ENCODE measurements at places on chromosomes 12 and 14.

- DNase-seq, result no peak
Observed at GRCh38 chr12:125148316-125148715, 83.1 kb downstream of the AACS start.

DNA sequence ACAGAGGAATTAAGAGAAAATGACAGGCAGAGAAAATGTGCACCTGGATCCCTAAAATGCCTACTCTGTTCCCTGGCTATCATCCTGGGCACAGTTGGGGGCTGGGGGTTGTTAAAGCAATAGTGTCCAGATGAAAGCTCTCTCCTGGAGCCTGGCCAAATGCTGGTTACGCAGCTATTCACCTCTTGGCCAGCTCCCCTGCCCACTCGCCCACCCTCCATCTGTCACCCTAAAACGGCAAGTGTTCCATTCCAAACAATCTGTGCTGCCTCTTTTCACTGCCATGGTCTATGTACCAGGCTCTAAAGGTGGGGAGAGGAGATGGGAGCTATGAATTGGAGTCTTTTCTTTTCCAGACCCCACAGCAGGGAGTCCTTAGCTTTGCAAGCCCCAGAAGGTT is 24.7 kb upstream of the NPFF start:
- no peak for DNase-seq

GRCh38 chr14:102248121-102248520 is 56.8 kb downstream of the MOK start:
- no peak for DNase-seq

DNA sequence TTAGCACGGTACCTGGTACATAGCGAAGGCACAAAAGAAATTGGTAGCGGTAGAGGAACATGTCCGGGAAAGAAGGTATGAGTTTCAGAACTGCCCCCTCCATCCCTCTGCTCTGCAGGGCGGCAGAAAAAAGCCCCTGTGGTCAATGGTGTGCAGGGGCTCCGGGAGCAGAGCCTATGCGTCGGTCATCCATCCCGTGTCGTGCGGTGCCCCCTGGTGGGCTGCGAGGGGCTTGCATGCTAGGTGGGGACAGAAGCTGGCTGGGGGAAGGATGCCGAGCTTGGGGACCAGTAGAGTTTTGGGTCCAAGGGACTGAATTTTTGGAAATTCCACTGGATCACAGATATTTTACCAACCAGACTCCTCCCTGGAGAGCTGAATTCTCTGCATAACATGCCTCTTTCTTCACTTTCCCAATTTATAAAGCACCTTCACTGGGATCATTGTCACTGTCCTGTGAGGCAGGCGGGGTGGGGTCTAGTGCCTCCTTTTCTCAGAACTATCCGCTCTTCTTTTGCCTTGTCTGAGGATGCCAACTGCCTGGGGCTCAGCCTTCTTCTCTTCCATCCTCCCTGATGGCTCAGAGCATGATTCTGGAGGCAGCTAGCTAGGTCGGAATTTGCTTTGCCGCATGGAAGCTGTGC is 148.7 kb downstream of the SMOC1 start:
- peak; percentile 64 for DNase-seq

- no peak for DNase-seq
Observed at GRCh38 chr12:54719691-54720090, 71.5 kb upstream of the DCD start.

GRCh38 chr12:75724928-75725312 is 213.5 kb upstream of the KRR1 start:
- DNase-seq, result peak; percentile 51

DNA sequence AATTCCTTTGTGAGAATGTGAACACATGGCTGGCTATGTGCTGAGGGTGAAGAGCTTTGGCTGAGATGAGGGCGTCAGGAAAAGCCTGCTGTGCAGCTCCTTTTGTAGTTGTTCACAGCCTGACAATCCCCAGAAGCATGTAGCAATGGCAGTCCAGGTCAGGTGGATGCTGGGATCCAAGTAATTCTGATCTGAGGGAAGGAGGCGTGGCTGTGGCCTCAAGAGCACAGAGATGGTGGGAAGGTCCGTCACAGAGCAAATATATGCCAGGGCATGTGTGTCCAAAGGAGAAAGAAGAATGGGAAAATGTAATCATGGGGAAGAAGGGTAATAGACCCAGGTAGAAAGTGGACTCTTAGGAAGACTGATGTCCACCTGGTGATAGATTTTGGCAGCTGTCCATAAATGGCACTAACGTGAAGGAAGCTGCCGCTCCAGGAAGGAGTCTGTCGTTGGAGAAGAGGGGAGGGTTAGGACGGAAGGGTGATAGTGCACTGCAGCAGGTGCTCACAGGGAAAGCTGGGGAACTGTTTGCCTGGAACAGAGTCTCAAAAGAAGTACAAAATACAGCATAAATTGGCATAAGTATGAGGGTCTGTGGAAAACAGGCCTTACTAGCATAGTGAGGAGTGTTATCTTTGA is 13.8 kb downstream of the MGST1 start:
- no peak for DNase-seq

- DNase-seq, result no peak
Observed at GRCh38 chr14:91330856-91331255, 86.4 kb upstream of the GPR68 start.

- DNase-seq, result no peak
Observed at GRCh38 chr12:51187370-51187987, 14.5 kb upstream of the TFCP2 start.

DNA sequence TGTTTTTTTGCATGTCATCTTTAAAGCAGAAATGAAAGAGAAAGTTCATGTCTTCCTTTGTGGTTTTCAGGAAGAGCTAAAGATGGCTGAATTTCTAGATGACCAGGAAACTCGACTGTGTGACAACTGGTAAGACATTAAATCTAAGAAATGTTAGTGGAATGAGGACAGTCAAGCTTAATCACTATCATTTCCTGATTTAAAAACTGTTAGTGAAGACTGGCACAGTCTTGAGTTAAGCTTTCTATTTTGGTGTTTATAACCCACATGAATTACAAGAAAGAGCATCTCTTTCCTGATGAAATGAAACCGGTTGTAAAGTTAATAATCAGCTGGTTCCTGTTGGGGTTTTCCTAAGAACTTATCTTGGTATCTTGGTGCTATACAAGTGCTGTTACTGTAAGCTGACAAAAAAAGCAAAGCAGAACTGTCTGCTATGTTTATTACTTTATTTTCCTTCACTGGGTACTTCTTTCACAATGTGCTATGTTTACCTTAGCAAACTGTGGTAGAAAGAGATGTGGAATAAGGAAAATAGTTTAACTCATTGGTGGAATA is 5.2 kb downstream of the TRAFD1 start:
- no peak for DNase-seq

- DNase-seq, result no peak
Observed at GRCh38 chr14:56760164-56760914, 49.9 kb downstream of the OTX2 start.

DNA sequence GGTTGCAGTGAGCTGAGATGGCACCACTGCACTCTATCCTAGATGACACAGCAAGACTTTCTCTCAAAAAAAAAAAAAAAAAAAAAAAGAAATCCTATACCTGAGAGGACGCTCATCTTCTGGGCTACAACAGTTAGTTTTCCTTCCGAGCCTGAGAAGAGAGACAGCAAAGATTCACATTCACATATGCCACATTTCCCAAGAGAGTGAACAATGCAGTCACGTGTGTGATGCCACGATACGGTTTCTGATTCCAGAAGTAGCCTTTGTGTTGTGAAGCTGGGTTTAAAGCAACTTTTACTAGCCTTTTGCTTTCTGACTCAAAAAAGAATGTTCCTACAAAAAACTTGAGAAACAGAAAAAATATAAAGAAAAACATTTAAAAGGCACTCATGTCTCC is 19.5 kb downstream of the GCN1 start:
- DNase-seq, result no peak

- DNase-seq, result no peak
Observed at GRCh38 chr14:91282954-91283645, 38.6 kb upstream of the GPR68 start.

DNA sequence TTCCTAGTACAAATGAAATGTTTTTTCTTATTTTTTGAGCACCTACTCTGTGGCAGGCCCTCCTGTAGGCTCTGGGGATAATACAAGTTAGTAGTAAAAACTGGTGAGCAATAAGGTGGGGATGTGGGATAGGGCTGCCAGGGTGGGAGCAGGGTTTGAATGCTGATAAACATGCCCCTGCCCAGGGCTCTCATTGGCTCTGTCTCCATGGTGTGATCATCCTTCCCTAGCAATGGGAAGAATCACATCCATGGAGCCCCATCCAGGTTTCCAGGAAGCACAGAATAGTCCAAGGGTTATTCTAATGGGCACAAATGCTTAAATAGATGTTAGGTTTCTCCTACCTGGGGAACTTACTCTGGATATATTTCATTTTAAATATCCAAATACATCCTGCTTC is 45.5 kb downstream of the GIT2 start:
- DNase-seq, result no peak

- peak; percentile 48 for DNase-seq
Observed at GRCh38 chr12:100141998-100142850, 450 bp downstream of the BLTP3B start.

GRCh38 chr12:62919838-62920237 is 15.1 kb downstream of the PPM1H start:
- DNase-seq, result no peak

DNA sequence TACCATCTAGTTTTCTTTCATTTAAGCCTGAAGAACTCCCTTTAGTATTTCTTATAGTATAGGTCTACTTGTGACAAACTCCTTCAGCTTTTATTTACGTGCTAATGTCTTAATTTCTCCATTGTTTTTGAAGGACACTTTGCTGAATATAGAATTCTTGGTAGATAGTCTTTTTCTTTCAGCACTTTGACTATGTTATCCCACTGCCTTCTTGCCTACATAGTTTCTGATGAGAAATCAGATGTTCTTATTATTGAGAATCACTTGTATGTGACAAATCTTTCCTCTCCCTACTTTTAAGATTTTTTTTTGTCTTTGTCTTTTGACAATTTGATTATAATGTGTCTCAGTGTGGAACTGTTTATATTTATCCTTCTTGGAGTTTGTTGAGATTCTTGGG is 5.1 kb upstream of the MIS18BP1 start:
- DNase-seq, result no peak

GRCh38 chr14:105456736-105457617 is 17.6 kb upstream of the CRIP2 start:
- DNase-seq, result no peak

GRCh38 chr14:83905157-83905556 is 1624.8 kb upstream of the FLRT2 start:
- DNase-seq, result no peak

DNA sequence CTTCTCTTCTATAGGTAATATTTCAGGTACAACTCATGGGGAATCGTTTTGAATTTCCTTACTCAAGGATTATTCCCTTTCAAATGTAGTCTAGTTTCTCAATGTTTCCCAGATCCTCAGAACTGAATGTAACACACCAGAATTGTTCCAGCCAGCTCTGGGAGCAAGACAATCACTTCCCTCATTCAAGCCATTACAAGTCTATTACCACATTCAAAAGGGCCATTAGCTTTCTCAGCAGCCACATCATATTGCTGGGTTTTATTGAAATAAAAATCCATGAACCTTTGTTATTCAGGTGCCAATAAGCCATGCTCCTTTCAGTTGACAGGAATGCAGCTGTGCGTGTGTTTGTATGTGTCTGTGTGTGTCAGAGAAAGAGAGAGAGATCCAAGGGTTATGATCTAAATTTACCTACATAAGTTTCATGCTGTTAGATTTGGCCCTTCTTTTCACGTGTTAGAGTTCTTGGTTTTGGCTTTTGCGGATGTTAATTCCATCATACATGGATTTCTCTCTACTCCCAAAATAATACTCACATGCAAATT is 357.7 kb downstream of the BCAT1 start:
- no peak for DNase-seq

DNA sequence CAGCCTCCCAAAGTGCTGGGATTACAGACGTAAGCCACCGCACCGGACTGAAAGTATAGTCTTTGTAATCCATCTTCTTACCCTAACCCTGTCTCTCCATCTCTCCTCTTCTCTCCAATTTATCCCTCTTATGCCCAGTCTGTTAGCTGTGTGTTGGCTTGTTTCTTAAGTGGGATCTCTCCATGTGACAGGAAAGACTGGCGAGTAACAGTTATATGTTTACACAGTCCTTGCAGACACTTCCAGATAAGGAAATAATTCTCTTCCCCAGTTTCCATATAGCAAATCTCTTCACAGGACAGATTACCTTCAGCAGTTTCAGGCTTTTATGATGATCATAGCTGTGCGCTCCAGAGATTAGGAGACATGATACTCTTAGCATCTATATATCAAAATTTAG is 16.0 kb upstream of the DIP2B start:
- DNase-seq, result no peak

DNA sequence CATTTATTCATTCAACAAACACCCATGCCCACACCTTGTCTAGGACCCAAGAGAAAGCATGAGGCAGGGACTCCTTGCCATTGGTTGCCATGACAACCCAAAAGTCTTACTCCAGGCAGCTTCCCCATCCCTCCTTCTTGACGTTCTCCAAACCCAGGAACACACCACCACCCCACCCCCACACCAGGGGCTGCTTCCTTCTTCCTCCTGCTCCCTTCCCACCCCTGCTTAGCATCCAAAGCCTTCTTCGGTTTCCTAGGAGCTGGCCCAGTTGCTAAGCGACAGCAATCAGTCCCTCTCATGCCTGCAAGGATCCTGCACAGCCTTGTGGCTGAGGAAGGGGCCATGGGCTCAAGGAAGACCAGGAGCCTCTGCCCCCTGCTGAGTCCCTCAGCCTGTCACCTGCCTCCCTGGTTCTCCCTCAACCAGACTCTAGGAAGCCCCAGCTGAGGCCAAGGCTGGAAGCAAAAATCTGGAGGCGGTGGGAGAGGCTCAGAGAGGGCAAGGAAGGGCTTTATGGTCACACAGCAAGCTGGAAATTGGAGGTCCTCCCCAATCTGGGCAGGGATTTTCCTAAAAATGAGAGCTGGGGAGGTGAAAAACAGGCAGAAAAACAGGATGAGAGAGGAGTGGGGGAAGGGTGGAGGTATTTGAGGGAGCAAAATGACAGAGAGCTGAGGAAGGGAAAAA is 15.4 kb downstream of the RASAL1 start:
- DNase-seq, result no peak

- no peak for DNase-seq
Observed at GRCh38 chr12:97300891-97301290, 161.7 kb upstream of the RMST start.

Measured in SK-N-DZ (cell line).